ENCODE measurements at places on chromosomes 4 and X.
A peak's percentile ranks its signal among the peaks of the same experiment; 100 is the strongest.

- no peak for DNase-seq
These were observed 101.4 kb downstream of the ADRA2C start for GRCh38 chr4:3867403-3868100.

GRCh38 chrX:924017-924416 is 288.4 kb downstream of the CRLF2 start:
- no peak for DNase-seq

GRCh38 chrX:134470013-134470412 is 10.0 kb downstream of the HPRT1 start:
- DNase-seq: no peak

DNA sequence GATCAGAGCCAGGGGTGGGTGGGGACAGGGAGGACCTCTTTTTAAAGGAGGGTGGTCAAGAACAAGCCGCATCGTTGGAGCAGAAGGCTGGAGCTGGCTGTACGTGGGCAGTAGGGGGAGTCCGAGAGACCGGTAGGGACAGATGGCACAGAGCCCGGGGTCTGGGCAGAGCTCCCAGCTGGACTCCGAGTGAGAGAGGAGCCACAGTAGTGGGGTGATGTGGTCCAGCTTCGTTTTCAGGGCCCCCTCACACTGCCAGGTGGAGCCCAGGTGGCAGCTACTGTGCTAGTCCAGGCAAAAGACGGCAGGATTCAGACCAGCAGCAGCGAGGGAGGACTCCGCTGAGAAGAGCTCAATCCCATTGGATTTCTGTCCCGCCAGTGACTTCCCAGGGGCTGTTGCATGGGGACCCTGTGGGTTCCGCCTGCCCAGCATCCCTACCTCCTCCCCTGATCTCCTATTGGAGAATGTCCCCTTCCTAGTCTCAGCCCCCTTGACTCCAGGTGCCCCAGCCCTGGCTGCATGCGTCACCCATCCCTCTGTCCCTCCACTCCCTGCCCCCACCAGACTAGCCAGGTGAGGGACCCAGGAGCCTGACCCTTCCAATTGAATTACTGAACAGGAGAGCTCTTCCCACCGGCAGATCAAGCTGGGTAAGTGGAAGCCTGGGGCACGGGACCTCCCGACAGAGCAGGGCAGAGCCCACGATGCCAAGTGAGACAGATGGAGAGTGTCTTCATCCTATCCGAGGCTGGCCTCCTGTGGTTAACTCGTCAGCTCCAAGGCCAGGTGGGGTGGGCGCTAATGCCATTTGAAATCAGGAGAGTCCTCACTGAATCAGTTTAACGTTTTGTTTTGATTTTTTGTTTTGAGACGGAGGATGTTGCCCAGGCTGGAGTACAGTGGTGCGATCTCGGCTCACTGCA is 2.9 kb downstream of the ARHGAP4 start:
- no peak for DNase-seq

DNA sequence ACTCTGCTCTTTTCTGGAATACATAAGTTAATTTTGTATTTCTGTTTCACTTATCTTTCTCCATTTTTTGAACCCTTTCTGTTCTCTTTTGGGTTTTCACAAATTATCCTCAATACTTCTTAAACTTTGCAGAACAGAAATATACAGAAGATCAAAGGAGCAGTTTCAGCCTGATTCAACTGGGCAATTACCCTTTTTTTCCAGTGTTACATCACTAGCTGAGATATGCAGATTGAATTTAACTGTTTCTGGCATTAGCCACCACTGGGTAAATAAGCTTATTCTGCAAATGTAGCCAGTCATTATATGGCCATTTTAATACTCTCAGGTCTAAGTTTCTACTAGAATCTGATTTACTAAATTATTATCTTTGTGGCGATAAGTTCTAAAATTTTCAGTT is 66.9 kb upstream of the GRID2 start:
- no peak for DNase-seq

GRCh38 chr4:91076147-91076546 is 949.0 kb downstream of the CCSER1 start:
- DNase-seq: no peak

DNA sequence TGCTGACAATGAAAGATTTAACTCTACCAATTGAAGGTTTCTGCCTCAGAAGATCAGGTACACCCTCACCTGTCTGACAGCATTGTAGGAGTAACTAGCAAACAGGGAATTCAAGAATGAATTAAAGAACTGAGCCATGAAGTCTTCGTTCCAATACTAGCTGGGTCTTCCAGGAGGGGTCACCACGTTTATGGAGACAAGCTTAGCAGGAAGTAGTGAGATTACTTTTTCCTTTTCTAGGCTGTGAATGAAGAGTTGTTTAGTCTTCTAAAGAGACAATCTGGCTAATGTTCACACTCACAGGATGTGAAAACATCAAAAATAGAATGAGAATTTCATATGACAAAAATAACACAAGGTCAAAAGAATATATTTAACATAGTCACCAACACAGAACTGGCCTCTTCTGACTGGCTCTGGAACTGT is 54.9 kb downstream of the REELD1 start:
- DNase-seq: no peak

DNA sequence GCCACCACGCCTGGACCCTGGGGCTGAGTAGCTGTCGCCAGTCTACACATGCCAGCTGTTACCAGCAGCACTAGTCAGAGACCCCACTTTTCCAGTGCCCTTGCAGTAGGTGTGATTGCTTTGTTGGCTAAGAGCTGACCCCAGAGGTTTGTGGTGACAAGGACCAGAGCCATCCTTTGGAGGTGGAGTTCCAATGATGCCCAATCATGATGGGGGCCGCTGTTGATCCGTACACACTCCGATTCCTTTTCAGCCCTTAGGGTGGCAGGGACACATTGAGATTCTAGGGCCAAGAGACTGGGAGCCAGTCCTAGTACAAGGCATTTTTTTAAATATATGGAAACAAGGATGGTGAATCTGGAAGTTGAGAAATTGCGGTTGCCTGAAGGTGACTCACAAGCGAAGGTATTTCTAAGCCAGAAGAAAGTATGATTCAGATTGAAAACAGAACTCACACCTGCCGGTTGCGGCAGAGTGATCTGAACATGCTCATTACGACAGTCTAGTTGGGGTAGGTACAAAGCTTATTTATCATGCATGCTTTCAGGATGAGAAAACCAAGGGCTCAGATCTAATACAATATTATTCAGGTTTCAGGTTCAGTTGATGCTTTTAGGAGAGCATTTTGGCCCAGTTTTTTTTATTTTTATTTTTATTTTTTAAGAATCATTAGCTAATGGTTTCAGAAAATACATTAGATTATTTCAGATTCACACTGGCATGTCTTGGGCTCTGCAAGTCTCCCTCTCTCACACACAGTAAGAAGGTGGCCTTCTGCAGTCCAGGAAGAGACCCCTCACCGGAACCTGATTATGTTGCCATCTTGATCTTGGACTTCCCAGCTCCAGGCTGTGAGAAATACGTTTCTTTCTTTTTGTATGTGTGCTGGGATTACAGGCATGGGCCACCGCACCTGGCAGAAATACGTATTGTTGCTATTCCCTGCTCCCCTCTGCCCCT is 43.4 kb downstream of the SHROOM2 start:
- DNase-seq: peak; percentile 76

GRCh38 chr4:18051281-18051680 is 29.7 kb upstream of the LCORL start:
- DNase-seq: no peak

GRCh38 chr4:6410068-6410467 is 62.3 kb downstream of the PPP2R2C start:
- no peak for DNase-seq

GRCh38 chr4:92090887-92091286 is 212.9 kb upstream of the GRID2 start:
- no peak for DNase-seq

DNA sequence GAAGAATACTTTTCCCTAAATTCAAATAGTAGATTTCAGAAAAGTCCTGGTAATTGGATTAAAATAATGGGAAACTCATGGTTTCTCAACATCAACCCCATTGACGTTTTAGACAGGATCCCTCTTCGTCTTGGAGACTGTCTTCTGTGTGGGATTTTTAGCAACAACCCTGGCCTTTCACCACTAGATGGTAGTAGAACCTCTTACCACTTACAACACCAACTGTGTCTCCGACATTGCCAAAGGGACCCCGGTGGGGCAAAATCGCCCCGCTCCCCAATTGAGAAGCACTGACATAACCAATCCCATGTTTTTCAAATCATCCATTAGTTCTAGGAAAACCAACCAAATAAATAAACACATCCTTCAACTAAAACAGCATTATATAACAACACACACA is 16.9 kb upstream of the ANOS1 start:
- DNase-seq: no peak

DNA sequence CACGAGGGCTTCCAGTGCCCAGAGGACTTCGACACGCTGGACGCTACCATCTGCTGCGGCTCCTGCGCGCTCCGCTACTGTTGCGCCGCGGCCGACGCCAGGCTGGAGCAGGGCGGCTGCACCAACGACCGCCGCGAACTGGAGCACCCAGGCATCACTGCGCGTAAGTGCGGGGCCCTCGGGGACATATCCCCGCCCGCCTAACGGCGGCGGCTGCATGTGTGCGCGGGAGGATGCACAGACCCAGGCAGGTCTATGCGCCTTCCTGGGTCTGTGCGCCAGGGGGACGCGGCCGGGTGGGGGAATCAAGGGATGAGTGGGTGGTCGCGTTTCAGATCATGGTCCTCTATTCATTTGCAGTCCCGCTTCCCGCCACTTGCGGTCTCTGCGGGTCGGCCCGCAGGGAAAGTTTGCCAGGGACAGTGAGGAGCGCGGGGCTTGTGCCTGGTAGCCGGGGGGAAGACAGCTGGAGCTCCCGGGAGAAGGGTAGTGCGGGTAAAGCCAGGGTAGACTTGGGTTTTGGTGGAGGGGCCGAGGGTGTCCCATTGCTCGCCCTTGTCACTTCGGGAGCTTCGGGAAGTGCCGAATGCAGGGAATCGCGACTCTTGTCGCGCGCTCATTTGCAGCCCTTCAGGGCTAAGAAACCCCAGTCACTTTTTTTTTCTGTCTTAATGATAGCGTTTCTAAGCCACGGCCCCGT is 1.0 kb downstream of the SHISA3 start:
- no peak for DNase-seq

- no peak for DNase-seq
These were observed 3.1 kb upstream of the C4orf17 start for GRCh38 chr4:99507762-99508161.

GRCh38 chrX:2875798-2876399 is 47.2 kb downstream of the GYG2 start:
- no peak for DNase-seq

DNA sequence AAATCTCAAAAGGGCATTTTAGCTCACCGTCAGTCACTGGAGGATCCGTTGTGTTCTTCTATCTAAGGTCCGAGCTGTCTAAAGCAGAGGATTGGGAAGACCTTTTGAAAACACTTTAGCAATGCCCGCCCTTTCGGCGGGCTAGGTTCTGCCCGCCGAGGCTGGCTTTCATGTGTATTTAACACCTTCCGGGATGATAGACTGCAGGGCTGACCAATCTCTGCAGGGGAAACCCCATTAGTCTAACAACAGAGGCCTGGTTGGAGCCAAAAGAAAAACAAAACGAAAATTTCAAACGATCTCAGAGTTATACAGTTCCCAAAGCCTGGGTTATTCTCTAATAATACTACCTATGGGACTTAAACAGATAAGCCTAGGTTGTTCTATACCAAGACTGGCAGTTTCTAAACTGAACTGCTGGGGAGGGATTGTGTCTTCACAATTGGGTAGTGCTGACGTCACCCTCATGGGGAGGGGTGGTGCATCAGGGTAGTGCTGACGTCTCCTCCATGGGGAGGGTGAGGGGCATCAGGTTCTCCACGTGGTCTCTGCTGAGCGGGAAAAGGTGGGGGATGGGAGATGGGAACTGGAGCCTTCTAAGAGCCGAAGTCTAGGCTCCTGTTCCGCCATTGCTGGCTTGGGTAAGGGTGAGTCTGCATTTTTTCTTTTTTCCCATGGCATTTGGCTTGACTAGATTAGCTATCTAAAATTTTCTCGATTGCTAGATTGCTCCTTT is 14.8 kb upstream of the CUL4B start:
- no peak for DNase-seq

GRCh38 chr4:176432811-176433540 is 113.2 kb downstream of the SPCS3 start:
- no peak for DNase-seq

- no peak for DNase-seq
These were observed 108.1 kb downstream of the ATG4A start for GRCh38 chrX:108199691-108200090.

DNA sequence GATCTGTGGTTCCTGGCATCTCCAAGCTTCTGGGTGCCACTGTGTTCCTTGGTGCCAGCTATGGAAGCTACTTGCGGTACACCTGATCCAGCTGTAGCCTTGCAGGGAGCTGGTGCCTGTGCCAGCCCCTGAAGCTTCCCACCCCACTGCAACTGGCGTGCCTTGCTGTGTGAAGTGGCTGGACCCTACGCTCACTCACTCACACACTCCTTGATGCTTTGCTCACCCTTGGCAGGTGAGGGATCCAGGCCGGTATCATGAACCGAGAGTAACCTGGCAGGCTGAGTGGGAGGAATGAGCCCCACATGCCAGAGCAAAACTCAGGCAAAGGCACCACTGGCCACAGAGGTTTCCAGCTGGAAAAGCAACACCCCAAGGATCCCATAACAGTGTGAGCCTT is 31.3 kb upstream of the TEX13C start:
- no peak for DNase-seq

DNA sequence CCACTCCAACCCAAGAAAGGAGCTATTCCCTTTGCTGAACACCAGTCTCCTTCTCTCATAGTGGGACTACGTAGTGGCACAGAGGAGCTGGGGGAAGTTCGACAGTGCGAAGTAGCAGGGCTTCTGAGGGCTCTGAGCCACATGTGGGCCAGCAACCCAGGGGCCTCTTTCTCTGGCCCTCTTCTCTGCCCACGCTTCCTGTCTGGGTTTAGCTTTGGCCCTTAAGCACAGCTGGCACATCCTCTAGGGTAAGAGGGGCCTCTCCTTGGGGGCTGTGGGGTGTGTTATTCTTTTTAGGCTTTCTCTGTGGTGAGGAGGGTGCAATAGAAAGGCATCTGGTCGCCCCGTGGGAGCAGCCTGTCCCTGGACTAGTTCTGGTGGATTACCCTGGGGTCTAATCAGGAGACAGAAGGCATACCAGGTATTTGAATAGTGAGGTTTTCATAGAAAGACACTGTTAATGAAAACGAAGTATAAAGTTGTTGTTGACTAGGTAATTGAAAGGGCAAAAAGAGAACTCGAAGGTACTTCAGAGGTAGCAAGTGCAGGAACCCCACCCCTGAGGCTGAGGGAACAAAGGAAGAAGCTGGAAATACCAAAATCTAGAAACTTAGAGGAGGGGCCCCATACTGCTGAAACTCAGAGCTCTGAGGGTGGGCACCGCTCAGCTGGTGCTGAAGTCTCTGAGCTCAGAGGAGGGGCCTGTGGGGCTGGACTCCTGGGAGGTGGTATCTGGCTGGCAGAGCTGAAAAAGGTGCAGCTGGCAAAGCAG is 151.9 kb upstream of the RPS6KA3 start:
- no peak for DNase-seq

GRCh38 chr4:173214231-173214630 is 45.6 kb downstream of the GALNT7 start:
- no peak for DNase-seq

DNA sequence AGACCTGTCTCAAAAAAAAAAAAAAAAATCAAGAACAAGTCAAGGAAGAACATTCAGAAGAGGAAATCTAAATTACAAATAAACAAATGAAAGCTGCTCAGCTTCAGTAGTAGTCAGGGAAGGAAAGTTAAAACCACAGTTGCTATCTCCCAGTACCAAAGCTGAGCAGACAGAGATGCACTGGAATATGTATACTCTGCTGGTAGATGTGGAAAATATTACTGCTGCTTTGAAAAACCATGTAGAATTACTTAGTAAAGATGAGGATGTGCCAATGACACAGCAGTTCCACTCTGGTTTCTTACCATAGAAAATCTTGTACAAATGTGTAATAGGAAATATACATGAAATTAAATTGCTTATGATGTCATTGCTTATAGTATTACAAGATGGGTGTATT is 25.1 kb upstream of the PRKX start:
- no peak for DNase-seq

All from T-helper 2 cell (primary cell).